ENCODE measurements at places on chromosomes 2 and 18. TPM values are rescaled to one million over a fixed set of nuclear protein-coding genes. Genes with fewer than 3 reads are reported as not detected.

- DNase-seq = peak; percentile 9
Measured at GRCh38 chr2:65130664-65131175, 814 bp upstream of the RAB1A start.

GRCh38 chr2:146979746-146980145 is 865.1 kb upstream of the ACVR2A start:
- DNase-seq = no peak

DNA sequence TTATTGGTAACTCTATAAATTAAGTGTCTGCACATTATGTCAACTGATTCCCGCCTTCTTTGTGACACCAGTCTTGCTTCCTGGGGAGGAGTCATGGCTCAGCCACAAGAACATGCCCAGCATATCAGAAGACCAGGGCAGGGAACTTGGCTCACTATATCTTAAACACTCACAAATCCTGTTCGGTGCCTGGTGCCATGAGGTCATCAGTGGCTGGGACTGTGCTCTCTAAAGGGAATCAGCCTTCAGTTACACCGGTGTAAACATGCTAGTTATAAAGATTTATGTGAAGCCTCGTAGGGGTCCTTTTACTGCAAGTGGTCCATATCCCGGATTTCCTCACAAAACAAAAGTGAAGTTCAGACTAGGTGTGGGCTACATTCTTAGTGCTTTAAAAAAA is 73.1 kb upstream of the ZNF521 start:
- DNase-seq = no peak

DNA sequence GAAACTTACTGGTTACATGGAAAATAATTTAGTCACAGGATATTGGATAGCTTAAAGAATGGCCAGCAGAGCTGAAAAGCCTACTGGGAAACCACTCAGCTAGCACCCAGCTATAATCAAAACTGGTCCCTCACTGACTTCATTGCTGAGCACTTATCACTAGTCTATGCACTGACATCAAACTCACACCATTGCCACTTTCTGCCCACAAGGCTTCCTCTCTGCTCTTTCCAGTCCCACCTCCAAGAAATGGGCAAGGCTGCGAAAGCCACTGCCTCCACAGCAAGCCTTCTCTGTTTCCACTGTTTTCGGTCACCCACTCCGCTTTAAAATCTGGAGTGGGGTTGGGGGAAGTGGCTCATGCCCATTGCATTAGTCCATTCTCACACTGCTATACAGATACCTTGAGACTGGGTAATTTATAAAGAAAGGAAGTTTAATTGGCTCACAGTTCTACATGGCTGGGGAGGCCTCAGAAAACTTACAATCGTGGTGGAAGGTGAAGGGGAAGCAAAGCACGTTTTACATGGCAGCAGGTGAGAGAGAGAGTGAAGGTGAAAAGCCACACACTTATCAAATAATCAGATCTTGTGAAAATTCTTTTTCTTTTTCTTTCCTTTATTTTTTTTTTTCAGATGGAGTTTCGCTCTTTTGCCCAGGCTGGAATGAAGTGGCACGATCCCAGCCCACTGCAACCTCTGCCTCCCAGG is 77.0 kb upstream of the CERS6 start:
- no peak for DNase-seq

GRCh38 chr2:178286636-178287035 is 92.3 kb downstream of the OSBPL6 start:
- DNase-seq = no peak

The ICA1L gene
- total RNA-seq = 4.6 TPM

The HOXD1 gene
- not detected for total RNA-seq

The CD302 gene
- total RNA-seq = 16.4 TPM

The RESP18 gene
- total RNA-seq = not detected

All from hematopoietic multipotent progenitor cell (in vitro differentiated cells).